NCI-H524 (cell line): ENCODE measurements at places on chromosomes 6 and 20.
A peak's percentile ranks its signal among the peaks of the same experiment; 100 is the strongest.

DNA sequence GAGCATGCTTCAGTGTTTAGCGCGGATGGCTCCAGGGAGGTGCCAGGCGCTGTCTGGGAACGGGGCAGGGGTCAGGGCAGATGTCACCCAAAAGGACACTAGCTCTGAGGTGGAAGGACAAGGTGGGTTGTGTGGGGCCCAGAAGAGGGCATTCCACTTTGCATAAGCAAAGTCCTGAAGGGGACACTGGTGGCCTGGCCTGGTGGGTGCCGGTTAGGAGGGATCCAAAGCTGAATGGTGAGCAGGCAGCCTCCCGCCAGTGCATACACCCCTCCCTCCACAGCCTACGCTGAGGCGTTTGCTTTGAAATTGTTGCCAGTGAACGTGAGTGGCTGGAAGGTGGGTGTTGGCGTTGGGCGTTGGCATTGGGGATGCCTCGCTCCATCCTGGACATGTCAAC, 192.1 kb downstream of the BMP7 start:
- DNase-seq = no peak

DNA sequence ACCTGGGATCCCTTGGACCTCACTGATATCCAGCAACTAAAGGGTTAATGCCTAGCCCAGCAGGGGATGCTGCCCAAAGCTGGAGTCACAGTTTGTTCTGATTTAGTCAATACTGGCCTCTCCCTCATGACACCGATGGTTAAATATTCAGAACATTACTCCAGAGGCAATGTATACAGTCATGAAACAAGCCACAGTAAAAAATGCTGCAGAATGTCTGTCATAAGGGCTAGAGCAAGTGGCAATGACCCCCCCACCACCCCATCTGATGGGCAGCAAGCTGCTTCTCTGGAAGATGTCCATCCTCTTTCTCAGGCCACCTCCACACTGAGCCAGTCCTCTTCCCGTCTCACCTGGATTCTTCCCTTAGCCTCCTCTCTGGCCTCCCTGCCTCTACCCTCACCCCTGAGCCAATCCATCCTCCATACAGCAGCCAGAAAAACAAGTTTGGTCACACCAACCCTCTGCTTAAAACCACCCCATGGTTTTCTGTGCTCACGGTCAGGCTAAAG, 99.0 kb upstream of the KCNG1 start:
- DNase-seq = no peak

DNA sequence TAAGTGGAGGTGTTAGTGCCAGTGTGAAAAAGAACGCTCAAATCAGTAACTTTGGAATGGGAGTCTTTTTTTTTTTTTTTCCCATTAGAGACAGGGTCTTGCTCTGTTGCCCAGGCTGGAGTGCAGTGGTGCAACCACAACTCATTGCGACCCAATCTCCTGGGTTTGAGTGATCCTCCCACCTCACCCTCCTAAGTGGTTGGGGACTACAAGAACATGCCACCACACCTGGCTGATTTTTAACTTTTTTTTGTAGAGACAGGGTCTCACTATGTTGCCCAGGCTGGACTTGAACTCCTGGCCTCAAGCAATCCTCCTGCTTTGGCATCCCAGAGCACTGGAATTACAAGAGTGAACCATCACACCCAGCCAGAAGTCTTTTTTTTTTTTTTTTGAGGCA, 19.7 kb downstream of the LATS1 start:
- no peak for DNase-seq

- DNase-seq = no peak
Observed at GRCh38 chr6:148885136-148885865, 138.5 kb downstream of the UST start.

- no peak for DNase-seq
Observed at GRCh38 chr6:118899948-118900347, 6.0 kb downstream of the ASF1A start.

DNA sequence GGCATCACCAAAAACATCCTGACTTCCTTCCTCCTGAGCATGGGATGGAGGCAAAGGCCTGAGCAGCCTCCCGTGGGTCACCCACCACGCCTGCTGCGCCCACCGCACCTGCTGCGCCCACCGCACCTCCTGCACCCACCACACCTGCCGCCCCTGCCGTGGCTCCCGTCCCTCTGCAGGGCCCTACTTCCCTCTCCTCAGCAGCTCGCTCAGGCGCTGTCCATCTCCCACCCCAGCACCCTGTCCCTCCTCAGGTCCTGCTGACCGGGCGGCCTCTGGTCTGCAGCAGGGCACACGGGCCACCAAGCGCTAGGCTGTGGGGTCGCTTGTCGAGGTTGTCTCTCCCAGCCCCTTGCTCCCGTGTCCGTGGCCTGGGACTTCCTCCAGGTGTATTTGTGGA, 72.7 kb upstream of the SLCO4A1 start:
- DNase-seq = no peak

DNA sequence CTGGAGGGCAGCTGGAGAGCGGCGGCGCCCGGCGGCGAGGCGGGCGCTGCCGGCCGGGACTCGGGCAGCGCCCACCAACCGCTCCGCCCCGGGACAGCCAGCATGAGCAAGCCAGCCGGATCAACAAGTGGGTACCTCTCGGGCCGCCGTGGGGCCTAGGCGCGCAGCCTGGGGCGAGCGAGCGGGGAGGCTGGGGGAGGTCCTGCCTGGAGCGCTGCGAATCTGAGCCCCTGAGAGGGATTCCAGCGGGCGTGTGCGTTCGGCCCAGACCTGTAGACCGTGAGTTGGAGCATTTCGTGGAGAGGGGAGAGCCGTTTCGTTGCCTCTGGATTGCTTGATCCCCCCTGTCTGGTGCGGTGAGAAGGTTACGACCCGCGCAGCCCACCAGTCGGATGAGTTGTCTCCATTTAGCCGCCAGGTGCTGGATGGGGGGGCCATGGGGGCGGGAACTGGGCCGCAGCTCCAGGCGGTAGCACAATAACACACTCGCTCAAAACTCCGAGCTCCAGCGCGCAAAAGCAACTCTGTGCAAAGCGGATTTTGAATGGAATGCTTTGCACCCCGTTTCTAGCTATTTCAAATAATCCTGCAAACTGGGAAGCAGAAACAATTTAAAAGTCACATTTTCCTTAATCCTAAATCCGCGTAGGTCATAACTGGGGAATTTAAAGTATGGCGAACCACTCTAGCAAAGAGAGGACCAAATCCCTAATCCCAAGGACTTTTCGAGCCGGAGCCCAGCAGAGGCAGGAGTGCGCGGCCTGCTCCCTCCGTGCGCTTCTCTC, 1.0 kb downstream of the NR2E1 start:
- no peak for DNase-seq

- peak; percentile 92 for DNase-seq
Observed at GRCh38 chr6:73932866-73933265, 236.9 kb downstream of the CD109 start.

DNA sequence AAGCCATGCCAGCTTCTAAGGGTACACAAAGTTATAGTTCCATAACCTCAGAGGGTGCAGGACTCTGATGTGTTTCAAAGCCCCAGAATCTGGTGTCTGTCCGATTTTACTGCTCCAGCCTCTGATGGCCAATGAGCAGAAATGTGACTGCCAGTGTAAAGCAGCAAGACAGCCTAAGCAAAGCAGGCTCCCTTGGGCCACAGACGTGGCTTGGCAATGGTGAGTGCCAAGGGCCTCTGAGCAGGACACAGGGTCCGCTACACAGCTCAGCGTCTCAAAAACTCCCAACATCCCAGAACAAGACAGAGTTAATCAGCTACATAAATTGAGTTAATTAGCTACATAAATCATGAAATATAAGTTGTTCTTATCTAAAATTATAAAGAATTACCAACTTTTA, 69.2 kb downstream of the PCSK2 start:
- DNase-seq = no peak

DNA sequence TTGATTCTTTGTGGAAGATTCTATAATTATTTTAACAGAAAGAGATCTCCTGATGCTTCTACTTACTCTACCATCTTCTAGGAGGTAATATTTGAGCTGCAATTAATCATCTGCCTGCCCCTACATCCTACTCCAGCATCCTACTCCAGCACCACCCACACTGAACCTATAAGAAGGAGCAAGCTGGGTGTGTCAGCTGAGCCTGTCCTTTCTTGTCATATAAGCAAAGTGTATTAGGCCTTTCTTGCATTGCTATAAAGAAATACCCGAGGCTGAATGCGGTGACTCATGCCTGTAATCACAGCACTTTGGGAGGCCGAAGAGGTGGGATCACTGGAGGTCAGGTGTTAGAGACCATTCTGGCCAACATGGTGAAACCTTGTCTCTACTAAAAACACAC, 84.2 kb upstream of the ARG1 start:
- DNase-seq = no peak

DNA sequence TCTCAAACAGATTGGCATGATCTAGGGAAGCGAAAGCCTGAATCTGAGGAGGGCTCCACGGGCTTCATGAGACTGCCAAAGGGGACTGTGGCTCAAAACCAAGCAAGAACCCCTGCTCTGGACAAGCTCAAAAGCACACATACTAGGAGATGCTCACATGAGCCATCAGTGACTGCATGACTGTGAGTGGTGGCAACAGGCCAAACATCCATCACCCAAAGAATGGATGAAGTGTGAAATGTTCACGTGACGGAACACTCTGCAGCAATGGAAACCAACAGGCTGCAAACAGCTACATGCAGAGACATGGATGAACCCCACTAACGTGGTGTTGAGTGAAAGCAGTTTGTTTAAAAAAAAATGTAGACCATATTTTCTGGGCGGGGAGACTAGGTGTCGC, 136.3 kb downstream of the PREX1 start:
- DNase-seq = no peak

DNA sequence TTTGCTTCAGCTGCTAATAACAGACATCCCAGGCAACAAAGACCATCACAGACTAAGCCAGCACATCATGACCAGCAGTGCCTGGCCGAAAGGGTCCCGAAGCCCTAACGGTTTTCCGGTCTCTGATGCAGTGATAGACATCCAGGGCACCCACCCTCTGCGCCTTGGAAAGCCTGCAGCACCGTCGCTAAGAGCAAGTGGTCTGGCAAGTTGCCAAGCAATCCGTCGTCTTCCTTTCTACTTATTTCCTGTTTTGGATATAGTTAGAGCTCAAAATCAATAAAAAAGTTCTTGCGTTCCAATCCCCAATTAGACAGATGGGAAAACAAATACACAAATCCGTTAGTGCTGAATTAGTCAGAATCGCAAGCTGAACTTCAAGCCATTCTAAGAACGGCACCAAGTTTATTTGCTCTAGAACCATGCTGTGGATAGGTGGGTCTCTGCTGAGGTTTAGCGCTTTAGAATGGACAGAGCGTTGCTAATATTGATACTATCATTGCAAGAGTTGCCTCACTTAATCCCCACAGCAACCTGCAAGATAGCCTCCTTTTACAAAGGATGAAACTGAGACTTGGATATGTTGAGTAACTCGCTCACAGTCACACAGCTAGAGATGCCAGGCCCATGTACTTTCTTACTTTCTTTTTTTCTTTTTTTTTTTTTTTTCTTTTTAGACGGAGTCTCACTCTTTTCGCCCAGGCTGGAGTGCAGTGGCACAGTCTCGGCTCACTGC, 163.3 kb upstream of the SNX9 start:
- no peak for DNase-seq

GRCh38 chr6:17101422-17102257, at the start of gene STMND1:
Gene STMND1 (plus strand): TSS chr6:17102050. CDS start chr6:17102258, 208 bp downstream.
- DNase-seq = peak; percentile 59

DNA sequence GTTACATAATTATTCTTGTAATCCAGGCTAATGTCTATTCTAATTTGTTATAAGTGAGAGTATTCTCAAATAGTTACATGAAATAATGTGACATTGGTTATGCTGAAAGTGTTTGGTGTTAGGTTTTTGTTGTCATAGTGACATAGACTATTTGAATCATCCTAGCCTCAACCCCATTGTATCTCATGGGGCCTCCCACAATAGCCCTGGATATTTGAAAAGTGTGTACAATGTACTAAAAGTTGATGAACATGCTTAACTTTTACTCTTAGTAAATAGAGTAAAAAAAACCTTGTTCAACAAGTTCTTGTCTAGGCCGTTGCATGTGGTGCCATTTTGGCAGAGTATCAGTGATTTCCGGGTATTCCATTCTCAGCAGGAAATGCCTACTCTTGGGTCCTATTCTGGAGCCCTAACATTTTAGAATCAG, 83.0 kb downstream of the RTN4IP1 start:
- DNase-seq = no peak

DNA sequence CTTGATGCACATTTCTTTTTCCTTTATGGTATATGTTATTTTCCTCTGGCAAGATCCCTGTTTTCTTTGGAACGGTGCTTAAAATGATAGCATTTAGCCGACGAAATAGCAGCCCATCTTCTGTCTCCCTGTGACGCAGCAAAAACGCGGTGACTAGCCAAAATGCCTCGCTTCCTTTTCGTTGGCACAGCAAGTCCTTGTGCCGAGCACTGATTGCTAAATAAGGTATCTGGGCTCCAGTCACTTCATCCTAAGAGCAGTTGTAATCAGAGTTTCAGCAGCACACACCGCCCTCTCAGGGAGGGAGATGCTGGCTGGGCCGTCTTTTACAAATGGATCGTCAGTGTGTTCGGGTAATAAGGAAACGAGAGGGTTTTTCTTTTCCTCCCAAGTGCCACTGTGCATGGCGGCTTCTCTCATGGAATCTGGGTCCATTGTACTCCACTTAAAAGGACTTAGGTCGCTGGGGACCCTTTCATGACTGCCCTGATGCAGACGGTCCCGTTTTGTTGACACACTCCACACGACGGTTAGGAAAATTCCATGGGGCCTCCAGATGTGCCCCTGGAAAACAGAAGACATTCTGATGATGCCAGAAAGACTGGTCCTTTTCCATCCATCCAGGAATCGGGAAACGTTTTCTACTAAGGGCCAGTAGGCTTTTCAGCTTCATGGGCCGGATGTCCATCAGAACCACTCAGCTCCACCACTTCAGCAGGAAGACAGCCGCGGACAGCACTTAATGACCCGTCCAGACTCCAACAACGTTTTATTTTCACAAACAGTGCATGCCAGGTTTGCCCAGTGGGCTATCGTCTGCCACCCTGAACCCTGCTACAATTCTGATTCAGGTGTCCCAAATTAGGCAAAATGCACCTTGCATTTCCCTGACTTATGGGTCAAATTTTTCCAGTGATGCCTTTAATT, 185.5 kb downstream of the CDH4 start:
- DNase-seq = no peak

DNA sequence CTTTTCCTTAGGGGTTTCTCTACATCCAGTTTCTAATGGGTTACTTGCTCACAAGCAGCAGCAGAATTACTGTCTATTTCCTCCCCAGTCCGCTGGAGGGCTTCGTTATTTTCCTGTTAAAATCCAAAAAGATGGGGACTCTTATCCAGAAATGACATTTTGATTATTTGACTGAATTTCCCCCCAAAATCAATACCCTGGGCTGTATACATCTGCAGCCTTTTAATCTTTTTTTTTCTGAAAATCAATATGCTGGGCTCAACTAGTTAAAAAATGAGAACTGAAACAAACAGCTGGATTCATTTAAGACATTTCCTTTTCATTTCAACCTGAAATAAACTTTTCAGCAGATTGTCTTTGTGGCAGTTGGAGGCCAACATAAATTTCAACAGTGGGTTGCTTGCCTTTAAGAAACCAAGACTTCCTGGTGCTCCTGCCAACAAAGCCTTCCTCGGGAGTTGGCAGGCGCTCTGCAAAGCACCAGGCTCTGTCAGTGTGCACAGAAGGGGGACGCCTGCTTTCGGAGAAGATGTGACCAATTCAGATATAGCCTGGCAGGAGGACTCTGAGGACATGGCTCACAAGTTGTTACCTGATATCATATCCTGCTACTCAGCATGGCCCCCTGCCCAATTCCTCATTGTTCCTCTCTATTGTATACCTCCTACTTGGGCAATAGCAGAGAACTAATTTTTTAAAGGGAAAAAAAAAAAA, 204.7 kb upstream of the ARG1 start:
- no peak for DNase-seq

GRCh38 chr6:6350696-6351095, 30.2 kb upstream of the F13A1 start:
- no peak for DNase-seq
